ENCODE measurements at places on chromosomes 7 and 10.

DNA sequence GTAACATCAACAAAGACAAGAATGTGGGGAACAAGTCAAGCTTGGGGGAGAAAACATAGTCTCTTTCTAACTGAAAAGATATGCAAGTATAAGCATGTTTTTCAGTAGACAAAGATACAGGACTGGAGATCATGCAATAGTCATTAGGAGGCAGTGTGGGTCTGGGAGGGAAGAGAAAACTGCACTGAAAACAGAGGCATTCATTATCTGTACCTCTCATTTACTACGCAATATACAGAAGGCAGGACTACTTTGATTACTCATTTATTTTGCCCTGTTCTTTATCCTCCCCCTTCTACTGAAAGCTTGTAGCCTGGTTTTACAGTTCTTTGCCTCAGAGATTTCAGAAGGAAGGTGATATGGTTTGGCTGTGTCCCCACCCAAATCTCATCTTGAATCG lies 341.2 kb downstream of the CRPPA start:
- DNase-seq, result no peak

DNA sequence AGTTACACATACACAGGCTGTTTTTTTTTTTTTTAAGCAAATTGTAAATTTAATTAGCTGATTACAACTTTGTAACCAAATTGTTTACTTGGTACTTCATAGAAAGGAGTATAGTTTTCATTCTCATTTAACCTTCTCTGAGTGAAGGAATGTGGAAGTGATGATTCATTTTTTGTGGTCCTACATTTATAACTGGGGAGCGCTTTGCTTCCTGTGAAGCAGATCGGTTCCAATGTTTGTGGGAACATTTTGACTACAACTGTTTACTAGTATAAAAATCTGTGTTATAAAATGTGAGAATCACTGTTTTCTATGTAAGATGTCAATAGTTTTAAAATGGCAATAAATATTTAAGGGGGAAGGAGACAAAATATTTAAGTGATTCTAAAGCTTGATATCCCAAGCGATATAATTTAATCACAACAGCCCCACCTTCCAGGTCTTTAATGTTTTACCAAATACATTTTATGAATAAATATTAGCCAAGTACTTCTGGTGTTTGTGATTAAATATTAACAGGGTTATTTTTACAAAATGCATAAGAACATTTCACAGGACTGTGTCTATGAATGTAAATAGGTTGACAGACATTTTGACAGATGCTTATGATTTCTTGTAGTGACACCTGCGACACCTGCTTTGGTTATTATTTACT lies 57.1 kb downstream of the NXPH1 start:
- DNase-seq, result no peak

DNA sequence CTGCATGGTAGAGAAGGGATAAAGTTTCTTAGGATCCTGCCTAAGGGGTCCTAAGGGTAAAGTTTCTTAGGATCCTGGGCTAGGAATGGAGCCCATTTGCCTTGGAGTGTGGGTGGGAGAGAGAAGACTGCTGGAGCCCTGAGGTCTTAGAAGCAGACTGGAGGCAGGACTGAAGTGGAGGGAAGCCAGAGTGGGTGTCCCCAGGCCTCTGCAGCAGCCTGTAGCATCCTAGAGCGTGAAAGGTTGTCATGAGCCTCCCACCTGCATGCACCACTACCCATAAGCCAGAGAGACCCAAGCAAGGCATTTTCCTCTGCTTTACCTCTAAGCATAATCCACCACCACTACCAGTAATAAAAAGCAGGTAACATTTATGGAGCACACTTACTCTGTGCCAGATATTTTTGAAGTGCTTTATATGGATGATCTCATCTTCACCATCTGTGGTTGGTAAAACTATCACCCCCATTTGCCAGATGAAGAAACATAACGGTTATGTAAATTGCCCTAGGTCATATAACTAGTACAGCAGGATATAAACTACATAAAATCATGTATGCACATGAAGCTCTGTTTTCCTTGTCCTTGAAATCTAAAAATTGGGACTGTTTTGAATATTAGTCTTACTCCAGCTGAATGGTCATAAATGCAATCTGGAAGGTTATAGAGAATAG lies 103.5 kb upstream of the CCDC6 start:
- no peak for DNase-seq

DNA sequence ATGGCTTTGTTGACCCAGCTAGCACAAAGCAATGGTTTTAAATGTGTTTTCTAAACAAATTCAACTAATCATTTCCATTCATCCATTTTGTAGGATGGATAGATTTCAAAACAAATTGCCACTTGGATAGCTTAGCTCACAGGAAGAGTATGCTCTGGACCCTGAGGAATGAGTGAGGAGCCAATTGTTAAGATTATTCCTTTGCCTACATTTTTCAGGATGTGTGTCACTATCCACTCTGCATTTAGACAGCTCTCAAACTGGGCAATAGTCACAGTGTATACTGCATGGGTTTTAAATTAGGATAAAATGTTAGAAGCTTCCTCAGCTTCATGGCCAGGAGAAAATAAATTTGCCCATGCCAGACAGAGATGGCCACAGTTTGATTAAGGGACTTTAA lies 605.6 kb upstream of the TEX47 start:
- no peak for DNase-seq

DNA sequence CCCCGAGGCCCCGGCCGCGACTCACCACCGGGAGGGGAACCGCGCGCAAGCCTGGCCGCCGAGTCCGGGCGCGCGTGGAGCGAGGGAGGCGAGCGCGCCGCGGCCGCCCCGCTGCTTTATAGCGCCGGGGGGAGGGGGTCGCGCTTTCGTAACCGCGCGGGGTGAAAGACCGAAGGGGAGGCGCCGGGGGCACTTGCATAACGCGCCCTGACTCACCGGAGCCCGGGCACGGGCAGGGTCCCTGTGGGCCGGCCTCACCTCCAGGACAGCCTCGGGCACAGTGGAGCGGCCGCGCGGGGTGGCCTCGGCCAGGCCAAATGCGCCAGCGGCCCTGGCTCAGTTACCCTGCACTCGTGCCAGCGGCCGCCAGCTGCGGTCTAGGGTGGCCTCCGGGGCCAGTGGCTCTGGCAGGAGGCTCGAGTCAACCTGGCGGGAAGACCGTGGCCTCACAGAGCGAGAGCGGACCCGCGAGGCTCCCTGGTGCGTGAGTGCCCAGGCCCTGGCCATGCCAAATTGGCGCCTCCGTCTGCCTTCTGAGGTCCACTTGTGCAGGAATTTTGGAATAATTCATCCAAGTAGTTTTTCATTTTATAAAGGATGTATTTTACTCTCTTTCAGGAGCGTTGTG lies at the start of gene RBP4:
Gene RBP4 (minus strand): TSS at position 90 of the 628 bp plus-strand sequence. CDS start 207 bp downstream, outside the sequence.
- peak; percentile 43 for DNase-seq

DNA sequence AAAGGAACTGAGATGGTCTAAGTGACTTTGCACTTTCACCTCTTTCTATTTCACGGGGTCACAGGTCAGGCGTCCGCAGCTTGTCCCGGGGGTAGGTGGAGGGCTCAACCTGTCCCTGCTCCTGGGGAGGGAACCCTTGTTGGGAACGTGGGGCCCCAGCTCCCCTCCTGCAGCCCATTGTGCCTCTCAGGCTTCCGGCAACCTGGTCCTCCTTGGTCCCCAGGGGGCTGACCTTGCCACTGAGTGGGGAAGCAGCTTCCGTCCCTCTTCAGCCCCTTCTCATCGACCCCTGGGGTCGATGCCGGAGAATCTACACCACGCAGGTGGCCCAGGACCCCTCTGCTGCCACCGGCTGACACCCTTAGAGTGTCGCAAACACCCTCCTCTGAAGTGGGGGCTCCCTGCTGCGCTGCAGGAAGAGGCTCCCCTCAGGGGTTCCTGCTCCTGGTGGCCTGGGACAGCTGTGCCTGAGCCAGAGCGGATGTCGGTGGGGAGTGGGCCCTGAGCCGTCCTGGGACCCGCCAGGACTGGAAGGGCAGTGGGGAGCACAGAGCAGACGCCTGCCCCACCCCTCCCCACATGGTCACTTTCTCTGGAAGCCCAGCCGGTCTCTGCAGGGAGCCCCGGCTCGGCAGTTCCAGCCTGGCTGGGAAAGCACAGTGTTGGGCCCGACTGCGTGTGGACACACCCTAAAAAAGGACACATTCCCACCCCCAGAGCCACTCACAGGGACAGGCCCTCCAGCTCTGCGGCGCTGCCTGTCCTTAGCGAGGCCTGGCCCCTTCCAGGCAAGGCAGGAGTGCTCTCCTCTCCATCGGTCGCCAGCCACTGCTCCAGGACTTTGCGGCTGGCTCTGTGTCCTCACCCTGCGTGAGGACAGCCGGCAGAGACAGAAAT lies 357.5 kb upstream of the SHH start:
- DNase-seq, result no peak

- no peak for DNase-seq
These were observed 89.2 kb upstream of the MKLN1 start for GRCh38 chr7:131238347-131238931.

DNA sequence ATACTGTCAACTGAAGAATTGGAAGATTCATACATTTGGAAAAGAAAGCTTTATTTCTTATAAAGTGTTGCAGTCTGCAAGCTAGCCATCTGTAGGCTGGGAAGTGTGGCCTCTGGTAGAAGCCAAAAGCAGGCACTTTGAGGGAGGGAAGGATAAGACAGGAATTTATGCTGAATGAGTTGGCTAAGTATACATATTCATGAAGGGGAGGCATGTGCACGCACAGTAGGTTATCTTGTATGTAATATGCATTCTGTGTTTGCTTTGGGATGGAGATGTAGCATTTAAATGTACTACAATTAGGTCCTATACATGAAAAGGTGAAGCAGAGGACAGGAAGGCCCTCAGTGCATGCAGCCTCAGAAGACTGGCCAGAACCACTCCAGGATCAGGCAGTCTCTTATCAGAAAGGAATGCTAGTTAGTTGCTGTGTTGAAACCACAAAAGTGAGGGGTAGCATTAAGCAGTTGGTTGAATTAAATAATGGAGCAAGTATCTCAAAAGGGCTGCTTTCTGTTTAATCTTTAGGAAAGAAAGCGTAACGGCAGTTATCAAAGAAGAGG lies 40.9 kb downstream of the MYO3A start:
- no peak for DNase-seq

DNA sequence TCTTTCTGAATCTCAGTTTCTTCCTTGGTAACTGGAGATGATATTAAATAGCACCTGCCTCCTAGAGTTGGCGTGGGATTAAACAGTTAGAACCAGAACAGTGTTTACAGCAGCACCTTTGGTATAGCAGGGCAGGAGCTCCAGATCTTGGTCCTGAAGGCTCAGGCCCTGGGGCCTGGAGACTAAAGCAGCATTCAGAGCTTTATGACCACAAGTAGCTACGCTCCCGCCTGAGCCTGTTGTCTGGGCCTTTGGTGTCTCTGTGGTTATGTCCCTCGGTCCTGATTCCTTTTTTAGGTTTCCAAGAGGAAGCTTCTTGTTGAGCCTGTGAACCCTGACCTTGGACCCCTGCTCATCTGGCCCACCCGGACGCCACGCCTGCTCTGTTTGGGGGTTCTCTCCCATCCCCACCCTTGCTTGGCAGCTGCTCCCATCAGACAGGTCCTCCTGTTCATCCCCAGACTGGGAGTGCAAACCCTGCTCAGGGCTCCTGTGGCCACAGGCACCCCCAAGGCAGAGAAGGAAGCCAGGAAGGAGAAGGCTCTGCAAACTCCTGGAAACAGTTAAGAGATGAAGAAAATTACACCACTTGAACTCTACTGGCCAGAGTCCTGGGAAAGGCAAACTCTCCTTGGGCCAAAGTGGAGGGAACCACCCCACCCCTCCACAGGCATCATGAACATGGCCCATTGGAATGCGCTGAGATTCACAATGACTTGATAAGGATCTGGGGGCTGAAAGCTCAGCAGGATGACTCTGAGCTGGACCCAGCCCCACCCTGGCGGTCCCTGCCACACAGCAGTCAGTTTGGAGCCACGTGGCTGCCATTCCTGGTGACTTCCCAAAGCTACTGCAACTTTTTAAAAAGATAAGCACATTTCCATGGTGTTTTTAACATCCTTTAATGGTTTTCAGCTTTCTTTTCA lies 50.1 kb upstream of the TMEM72 start:
- no peak for DNase-seq

GRCh38 chr7:18513343-18513742 lies 17.8 kb downstream of the HDAC9 start:
- no peak for DNase-seq

GRCh38 chr10:42113158-42113450 lies 525.3 kb downstream of the ZNF33B start:
- DNase-seq, result no peak

- DNase-seq, result no peak
These were observed 180.5 kb downstream of the NRP1 start for GRCh38 chr10:33153968-33154327.

- no peak for DNase-seq
These were observed 90.0 kb downstream of the ANKRD61 start for GRCh38 chr7:6121141-6121540.

- DNase-seq, result no peak
These were observed 507 bp downstream of the PDZD8 start for GRCh38 chr10:117374506-117375359.

GRCh38 chr7:31958226-31958625 lies 112.0 kb downstream of the PDE1C start:
- no peak for DNase-seq

DNA sequence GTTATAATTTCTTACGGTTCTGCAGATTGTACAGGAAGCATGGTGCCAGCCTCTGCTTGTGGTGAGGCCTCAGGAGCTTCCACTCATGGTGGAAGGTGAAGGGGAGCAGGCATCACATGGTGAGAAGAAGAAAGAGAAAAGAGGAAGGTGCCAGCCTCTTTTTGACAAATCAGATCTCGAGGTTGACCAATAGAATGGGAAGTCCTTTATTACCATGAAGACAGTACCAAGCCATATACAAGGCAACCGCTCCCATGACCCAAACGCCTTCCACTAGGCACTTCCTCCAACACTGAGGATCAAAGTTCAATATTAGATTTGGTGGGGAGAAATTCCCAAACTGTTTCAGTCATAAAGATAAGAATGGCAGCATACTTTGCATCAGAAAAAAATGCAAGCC lies 502.8 kb downstream of the GLRX3 start:
- no peak for DNase-seq

DNA sequence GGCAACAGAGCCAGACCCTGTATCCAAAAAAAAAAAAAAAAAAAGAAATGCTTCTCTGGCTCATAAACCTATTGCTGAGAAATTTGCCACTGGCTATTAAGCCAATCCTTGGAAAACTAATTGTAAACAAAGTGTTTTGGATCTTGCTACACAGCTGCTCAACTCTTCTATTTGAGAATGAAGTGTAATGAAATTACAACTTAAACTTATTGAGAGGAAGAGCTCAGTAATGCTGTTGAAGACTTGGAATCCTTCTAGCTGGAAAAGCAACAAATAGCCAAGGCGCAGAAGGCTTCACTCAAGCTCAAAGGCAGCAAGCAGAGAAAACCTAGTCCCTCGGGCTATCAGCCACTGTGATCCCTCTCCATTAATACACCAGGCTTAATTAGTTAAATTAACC lies 99.6 kb upstream of the ZNF438 start:
- DNase-seq, result no peak

Measured in GOT3 (cell line).